ENCODE measurements at places on chromosomes 3 and 15. TPM values are rescaled to one million over a fixed set of nuclear protein-coding genes. Genes with fewer than 3 reads are reported as not detected.
A peak's percentile ranks its signal among the peaks of the same experiment; 100 is the strongest.

- no peak for DNase-seq
Observed at GRCh38 chr15:60932051-60932915, 296.8 kb downstream of the RORA start.

- peak; percentile 30 for DNase-seq
Observed at GRCh38 chr3:141876381-141876890, at the start of gene ATP1B3. TSS of gene ATP1B3 (plus strand) at chr3:141876643. CDS start at chr3:141876802, 159 bp downstream.

GRCh38 chr3:51099794-51100535 is 285.1 kb upstream of the MANF start:
- DNase-seq: peak; percentile 18

- no peak for DNase-seq
Observed at GRCh38 chr3:20074226-20075063, 34.2 kb downstream of the KAT2B start.

- DNase-seq: no peak
Observed at GRCh38 chr3:29144361-29144760, 136.5 kb upstream of the RBMS3 start.

DNA sequence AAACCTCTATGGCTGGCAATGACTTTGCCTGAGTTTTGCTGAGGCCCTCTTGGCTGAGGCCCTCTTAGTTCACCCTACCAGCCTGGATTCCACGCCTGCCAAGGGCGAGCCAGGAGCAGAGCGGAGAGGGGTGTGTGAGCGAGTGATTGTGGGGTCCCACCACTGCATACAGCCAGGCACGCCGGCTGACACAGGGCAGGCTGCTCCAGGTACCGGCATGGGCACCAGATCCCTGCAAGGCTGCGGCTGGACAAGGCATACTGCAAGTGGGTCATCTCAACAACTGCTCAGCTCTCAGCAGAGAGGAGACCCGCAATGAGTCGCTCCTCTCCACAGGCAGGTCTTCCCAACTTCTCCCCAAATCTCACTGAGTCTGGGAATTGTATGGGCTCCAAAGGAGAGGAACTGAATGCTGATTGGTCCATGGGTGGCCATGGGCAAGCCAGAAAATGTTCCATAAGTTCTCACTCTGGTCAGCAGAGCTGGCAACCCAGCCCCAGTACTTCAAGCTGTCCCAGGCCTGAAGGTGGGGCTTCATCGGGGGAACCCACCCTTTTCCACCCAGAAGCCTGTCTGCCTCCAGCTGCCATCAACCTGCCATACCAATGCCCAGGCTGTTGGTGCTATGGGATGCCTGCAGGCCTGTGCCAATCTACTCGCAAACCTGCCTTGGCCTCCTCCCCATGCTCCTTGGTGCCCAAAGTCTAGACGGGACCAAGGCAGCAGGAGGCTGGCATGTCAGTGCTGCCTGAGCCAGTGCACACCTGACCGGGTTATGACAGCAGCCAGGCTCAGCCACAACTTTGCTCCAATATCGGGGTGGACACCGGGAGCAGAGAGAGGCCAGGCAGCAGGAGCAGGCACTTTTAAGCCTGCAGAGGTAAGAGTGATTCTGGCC is 1273.6 kb upstream of the GBE1 start:
- DNase-seq: no peak

DNA sequence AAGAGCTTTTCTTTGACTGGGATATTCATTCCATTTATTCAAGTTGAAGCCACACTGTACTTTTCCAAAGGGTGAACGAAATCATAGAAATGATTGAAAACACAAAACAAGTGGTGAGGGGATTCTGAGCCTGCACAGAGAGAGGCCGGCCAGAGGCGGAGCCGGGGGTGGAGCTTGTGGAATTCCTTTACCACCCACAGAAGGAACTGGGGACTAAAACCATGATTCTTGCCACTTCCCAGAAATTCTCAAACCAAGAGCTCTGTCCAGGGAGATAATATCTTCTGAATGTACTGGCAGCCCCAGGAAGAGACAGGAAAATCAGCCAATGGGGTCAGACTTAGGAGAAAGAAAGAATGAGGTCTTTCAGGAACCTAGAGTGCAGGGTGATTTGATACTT is 20.8 kb downstream of the FBN1 start:
- DNase-seq: no peak

DNA sequence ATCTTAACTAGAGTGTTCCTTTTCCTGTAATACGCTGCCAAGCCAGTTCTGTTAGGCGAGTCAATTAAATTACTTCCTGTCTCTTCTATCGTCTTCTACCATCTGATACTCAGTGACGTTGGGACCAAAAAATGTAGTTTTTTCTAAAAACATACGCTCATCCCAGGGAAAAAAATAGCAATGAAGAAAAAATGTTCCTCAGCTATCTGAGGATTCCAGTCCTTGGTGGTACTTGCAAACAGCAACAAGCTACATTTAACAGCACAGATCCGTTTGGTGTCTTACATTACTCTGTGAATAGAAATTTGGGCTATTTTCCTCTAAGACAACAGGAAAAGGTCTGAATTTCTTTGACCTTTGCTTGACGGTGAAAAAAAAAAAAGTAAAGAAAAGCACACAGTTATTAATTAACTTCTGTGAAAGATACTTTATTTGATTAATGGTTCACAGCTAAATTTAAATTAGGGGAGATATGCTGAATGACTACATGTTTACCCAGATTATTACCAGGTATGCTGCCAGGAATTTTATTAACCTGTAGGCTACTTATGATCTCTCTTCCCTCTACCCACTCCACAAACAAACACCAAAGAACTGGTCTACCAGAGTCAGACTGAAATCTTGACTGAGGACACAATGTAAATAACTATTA is 254.4 kb upstream of the ZPLD1 start:
- DNase-seq: peak; percentile 82

DNA sequence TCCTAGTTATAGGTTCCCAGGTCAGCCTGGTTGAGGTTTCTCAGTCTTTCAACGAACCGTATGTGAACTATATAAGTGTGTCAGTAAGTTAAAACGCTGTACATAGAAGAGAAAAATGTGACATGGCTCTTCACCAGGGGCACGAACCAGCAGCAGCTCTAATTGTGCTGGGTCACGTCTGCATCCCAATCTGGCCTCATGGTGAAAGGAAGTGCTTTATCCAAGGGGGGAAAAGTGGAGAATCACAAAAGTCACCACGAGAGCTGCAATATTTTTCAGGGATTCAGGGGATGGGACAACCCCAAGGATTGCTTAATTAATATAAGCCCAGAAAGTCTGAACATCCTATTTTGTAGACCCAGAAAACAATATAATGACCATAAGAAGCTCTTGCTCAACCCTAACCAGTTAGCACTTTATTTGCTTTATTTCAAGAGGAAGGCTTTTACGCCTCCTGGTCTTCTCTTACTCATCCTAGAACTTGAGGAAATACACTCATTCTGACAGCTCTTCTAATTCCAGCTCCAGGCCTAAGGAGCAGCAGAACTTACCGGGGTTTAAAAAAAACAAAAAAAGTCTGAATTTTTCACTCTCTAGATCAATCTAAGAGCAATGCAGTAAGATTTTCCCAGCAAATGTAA is 16.5 kb downstream of the ANXA2 start:
- DNase-seq: no peak

GRCh38 chr3:183211352-183211751 is 41.7 kb upstream of the B3GNT5 start:
- no peak for DNase-seq

- DNase-seq: no peak
Observed at GRCh38 chr15:88300089-88300488, 43.5 kb upstream of the NTRK3 start.

GRCh38 chr3:138862924-138863775 is 28.4 kb upstream of the PIK3CB start:
- no peak for DNase-seq

DNA sequence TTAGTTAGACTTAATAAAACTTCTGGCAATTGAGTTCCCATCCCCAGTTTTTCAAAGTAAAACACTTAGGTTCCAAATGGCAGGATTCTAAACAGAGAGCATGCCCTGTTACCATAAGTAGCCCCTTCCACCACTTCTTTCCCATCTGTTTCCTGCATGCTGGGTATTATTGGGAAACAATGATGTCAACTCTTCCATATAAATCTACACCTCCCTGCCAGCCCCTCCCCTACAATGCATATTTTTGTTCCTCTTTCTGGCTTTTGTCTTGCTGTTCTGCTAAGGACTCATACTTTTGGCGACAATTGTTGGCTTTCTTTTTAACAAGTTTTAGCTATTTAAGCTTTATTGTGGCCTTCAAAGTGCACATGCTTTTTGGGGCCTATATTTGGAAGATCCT is 11.1 kb downstream of the ARHGAP31 start:
- DNase-seq: no peak

GRCh38 chr3:155608228-155608920 is 136.5 kb downstream of the PLCH1 start:
- DNase-seq: no peak

DNA sequence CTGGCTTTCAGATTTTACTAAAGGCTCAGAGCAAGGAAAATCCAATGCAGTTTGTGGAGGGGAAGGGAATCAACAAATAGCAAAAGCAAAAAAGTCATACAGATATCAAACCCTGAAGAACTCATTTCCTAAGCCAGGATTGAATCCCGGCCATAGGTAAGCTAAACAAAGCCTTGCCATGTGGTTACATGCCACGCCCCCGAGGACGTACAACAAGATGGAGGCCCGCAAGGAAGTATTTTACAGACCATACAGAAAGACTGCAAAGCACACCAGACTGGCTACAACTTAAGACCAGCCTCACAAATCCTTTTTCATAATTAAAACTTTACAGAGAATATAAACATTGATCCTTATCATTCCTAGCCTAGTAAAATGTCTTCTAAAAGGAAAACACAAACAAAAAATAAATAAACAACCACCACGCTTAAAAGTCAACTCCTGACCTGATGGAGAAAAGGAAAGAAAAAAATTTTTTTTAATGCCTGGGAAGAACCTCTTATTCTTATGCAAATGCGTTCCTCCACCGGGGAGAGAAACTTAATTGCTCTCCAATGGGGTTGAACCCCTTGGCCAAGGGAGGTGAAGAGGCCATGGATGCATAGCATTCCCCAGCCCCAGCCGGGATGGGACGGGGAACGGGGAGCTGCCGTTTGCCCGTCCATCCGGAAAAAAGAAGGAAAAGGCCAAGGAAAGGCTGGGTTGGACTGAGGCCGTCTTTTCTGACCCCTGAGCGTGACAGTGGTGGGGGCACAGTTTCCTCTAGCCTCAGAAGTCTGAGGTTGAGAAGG is 39.3 kb downstream of the IL1RAP start:
- DNase-seq: no peak

GRCh38 chr3:26229801-26230200 is 392.8 kb upstream of the LRRC3B start:
- no peak for DNase-seq

- no peak for DNase-seq
Observed at GRCh38 chr3:50455161-50456018, 48.0 kb downstream of the CACNA2D2 start.

DNA sequence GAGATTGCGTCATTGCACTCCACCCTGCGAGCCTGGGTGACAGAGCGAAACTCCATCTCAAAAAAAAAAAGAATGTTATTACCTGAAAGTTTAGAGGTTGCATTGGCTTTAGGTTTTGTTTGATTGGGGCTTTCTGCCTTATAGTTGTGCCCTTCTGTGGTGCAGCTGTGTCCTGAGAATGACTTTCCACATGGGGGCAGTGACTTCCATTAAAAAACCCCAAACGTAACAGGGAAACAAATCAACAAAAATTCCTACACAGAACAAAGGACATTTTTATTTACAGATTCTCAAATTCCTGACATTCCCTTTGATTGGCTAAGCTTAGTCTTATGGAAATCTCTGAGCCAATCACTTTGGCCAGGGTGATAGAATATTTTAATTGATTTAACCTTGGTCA is 154.1 kb upstream of the GPR149 start:
- no peak for DNase-seq

DNA sequence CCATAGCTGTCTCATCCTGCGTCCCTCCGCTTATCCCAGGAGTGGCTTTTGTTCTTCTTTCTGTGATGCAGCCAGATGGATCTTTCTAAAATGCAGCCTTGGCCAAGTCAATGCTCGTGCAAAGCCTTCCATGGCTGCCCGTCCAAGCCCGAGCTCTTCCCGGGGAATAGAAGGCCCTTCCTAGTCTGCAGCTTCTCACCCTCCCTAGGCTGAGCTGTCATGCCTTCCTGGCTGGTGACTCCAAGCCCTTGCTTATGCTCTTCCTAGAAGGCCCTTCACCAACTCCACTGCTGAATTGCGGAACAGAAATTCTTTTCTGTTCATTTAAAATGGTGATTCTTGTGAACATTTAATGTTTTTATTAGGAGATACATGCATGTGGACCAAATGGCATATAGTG is 95.9 kb downstream of the SMAD6 start:
- no peak for DNase-seq

GRCh38 chr3:158105710-158106253 is 438 bp downstream of the SHOX2 start:
- no peak for DNase-seq

- DNase-seq: no peak
Observed at GRCh38 chr3:15923640-15924405, 126.0 kb upstream of the ANKRD28 start.

DNA sequence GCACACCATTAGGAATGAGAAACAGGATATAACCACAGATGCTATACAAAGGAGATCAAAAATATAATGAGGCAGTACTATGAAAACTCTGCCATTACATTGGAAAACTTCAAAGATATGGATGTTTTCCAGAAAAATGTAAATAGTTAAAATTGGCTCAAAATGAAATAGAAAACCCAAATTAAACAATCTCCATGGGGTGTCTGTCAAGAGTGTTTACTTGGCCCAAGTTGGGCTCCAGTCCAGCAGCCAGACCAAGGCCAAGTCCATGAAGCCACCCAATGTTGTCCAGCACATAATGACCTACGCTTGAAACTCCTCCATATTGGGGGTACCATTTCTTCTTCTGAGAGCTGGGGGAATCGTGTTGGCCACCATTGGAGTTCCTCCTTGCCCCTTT is 37.1 kb downstream of the CTXND1 start:
- no peak for DNase-seq

DNA sequence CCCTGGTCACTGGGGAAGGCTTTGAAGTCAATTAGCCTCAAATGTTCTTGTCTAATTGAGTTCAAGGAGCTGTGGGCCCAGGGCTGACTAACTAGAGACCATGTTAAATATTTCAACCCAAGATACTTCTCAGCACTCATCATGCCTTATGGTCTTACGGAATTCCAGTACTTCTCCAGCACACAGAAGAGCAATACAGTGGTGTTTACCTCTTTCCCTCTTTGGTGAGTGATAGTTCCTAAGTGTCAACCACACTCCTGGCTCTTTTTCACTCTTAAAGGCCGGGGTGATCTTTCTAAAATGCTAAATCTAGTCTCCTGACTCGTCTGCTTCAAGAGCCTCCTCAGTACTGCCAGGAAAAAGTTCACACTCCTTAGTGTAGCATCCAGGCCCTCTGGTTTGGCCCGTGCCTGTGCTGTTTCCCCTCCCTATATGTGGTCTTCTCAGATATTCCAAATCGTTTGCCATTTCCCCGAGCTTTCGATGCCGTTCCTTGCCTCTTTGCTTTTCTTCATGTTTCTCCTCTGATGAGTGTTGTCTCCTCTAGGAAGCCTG is 4.7 kb downstream of the MYZAP start:
- no peak for DNase-seq

GRCh38 chr3:57706462-57706861 is 13.6 kb upstream of the DENND6A start:
- peak; percentile 47 for DNase-seq

- DNase-seq: no peak
Observed at GRCh38 chr3:53571264-53571663, 76.9 kb downstream of the CACNA1D start.

PPP1R14D gene
- polyA plus RNA-seq: not detected

GABRR3 gene
- polyA plus RNA-seq: not detected

CAPN3 gene
- 1.2 TPM for polyA plus RNA-seq

MESP2 gene
- 0.22 TPM for polyA plus RNA-seq

CNTN3 gene
- 4.4 TPM for polyA plus RNA-seq

SLC22A14 gene
- polyA plus RNA-seq: not detected

ACKR4 gene
- polyA plus RNA-seq: 0.20 TPM

FANCD2OS gene
- polyA plus RNA-seq: not detected

PLSCR2 gene
- not detected for polyA plus RNA-seq

GOLGA8T gene
- not detected for polyA plus RNA-seq
